ENCODE measurements at places on chromosomes 12 and 14. TPM values are rescaled to one million over a fixed set of nuclear protein-coding genes. Genes with fewer than 3 reads are reported as not detected.

Gene PZP
- polyA plus RNA-seq: not detected

Gene LRRC43
- 0.27 TPM for polyA plus RNA-seq

Gene CPNE8
- 0.02 TPM for polyA plus RNA-seq

Gene HNF1A
- not detected for polyA plus RNA-seq

Gene PRKD1
- polyA plus RNA-seq: 24.5 TPM

Gene SERPINA3
- 2.4 TPM for polyA plus RNA-seq

Gene KRT77
- polyA plus RNA-seq: not detected

Gene GPX2
- 1.3 TPM for polyA plus RNA-seq

Gene PRICKLE1
- 50.0 TPM for polyA plus RNA-seq

Gene CMA1
- not detected for polyA plus RNA-seq

Gene COX8C
- not detected for polyA plus RNA-seq

Gene TCL1B
- polyA plus RNA-seq: not detected

Gene APOF
- not detected for polyA plus RNA-seq

Gene IRAK3
- polyA plus RNA-seq: 3.4 TPM

Gene GDF3
- not detected for polyA plus RNA-seq

Gene RNASE1
- polyA plus RNA-seq: not detected

Gene DYRK2
- polyA plus RNA-seq: 17.9 TPM

Gene REP15
- polyA plus RNA-seq: 0.78 TPM

Gene OTOGL
- polyA plus RNA-seq: 0.05 TPM

Gene PUS7L
- 15.2 TPM for polyA plus RNA-seq

Gene CLEC14A
- 0.25 TPM for polyA plus RNA-seq

Gene RND1
- polyA plus RNA-seq: 0.36 TPM

Gene CIROP
- 0.07 TPM for polyA plus RNA-seq

Gene CPNE6
- not detected for polyA plus RNA-seq

Gene SVOP
- polyA plus RNA-seq: not detected

Gene KRT72
- not detected for polyA plus RNA-seq

Gene DACT1
- polyA plus RNA-seq: 6.2 TPM

Gene IL26
- polyA plus RNA-seq: not detected

Gene TMEM233
- not detected for polyA plus RNA-seq

Gene SERPINA4
- not detected for polyA plus RNA-seq

Gene NKX2-1
- not detected for polyA plus RNA-seq

Gene ABCC9
- 2.0 TPM for polyA plus RNA-seq
